ENCODE measurements at places on chromosomes 5 and 9.

DNA sequence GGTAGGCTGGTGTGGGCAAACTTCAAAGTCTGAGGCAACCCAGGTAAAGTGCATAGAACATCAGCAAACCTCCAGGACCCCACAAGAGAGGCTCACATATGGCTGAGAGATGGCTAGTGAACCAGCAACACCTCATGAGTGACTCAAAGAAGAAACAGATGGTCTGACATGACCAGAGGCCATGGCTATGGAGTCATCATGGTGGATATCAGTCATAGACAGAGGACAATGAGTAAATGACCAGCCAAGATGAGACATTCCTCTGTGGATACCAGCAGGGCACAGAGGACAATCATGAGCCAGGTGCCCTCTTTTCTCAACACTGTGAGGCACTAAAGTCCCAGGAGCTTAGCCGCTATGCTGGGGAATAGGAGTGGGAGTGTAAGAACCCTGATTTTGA lies 180.8 kb downstream of the RASEF start:
- no peak for DNase-seq

GRCh38 chr5:119358901-119359603 lies 3.2 kb downstream of the TNFAIP8 start:
- no peak for DNase-seq

- DNase-seq: no peak
These were observed 119.8 kb downstream of the COX7C start for GRCh38 chr5:86737579-86737978.

GRCh38 chr5:135324160-135324559 lies 74.9 kb downstream of the MACROH2A1 start:
- no peak for DNase-seq

- DNase-seq: peak; percentile 25
These were observed 83.5 kb downstream of the PDE4D start for GRCh38 chr5:59810041-59810440.
